ENCODE measurements at places on chromosomes 2 and 18. TPM values are rescaled to one million over a fixed set of nuclear protein-coding genes. Genes with fewer than 3 reads are reported as not detected.

DNA sequence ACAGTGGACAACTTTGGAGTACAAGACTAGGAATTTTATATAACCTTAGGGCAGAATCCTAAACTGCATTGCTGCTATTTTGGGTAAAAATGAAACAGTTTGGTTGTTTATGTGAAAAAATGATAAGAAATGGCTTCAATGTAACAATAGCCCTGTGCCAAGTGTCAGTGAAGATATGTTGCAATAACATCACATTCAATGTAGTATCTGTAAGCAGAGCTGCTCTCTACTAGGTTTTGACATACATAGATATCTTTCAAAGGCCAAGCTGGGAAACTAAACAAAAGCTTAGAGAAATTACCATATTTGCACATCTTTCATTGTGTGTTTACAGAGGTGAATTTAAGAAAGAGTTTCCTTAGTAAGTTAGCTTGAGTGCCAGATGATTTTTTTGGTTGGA lies 135.0 kb upstream of the DOK6 start:
- no peak for DNase-seq

GRCh38 chr18:6139007-6139406 lies 243.7 kb upstream of the TMEM200C start:
- DNase-seq: no peak

GRCh38 chr2:24049485-24050021 lies at the start of gene FKBP1B:
Gene FKBP1B, plus strand, starts transcription at chr2:24049741. Its CDS starts 109 bp downstream, at chr2:24049850.
- peak; percentile 86 for DNase-seq

DNA sequence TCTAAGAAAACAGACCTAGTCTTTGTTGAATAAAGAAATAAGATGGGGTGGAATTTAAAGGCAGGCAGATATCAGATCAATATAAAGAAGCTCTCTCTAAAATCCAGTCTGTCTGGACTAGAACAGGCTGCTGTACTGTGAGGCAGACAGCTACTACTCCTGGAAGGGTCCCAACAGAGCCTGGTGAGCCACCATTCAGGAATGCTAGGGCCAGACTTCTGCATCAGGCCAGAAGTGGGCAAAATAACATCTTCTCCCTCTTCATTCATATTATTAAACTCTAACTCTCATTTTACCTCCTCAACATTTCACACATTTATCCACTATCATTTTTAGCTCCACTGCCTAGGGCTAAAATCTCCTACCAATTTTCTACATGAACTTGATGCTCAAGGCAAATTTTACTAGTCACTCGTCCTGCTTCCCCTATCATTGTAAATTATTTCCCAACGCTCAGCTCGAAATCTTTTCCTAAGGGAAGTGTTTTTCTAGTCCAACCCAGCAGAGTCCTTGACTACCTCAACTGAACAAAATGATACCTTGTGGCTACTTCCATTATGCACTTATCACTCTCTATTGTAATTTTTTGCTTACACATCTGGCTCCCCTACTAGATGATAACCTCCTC lies 45.2 kb upstream of the GLS start:
- DNase-seq: no peak

- peak; percentile 90 for DNase-seq
Measured at GRCh38 chr18:77063260-77063659, 69.3 kb downstream of the MBP start.

- DNase-seq: peak; percentile 45
Measured at GRCh38 chr2:193584522-193584938, 1389.8 kb upstream of the TMEFF2 start.

DNA sequence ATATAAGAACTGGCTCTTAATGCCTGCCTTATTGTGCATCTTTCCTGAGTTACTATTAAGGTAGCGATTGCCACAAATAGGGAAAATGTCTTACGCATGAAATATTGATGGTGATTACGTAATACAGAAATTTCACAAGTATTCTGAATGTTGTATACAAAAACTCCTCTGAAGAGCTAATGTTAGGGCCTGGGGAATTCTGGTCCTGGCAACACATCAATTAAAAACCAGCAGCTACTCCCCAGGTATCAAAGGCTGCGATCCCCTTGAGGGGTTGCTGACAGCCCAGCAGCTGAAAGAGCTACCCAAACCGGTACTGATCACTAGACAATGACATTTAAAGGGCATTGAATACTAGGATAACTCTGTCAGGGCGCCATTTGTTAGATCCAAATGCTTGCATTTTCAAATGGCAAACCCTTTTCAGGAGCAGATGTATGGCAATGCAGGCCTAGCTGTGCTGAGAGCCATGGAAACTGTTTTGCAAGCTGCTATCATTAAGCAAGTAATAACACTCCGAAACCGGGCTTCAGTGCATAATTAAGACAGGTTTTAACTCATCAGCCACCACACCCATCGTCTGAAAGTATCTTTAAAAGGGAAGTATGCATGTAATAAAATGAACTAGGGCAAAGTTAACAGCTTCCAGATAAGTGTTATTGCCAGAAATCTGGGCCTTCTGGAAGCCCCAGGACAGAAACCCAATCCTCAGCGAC lies 78.4 kb downstream of the CLHC1 start:
- no peak for DNase-seq

GRCh38 chr18:75350857-75351256 lies 76.6 kb downstream of the SMIM21 start:
- DNase-seq: no peak

GRCh38 chr2:61534926-61535325 lies 3.2 kb downstream of the XPO1 start:
- DNase-seq: no peak

- no peak for DNase-seq
Measured at GRCh38 chr18:8380926-8381325, 228.3 kb upstream of the RAB12 start.

DNA sequence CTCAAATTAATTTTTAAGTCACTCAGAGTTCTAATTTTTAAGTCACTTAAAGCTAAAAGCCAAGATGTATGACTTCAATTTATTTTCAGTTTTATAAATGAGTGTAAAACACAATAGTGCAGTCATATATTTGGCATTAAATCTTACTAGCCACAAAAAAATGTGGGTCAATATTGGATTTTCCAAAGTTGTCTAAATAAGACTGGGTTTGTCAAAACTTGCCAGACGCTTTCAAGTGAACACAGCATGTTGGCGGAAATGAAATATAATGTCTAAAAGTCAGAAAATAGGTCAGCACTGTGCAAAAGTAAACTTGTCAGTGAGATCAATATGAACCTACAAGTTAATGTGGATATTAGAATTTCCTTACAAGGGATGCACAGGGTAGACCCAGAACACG lies 128.9 kb downstream of the FIGN start:
- no peak for DNase-seq

ANKRD29 gene
- 3.3 TPM for total RNA-seq

HMSD gene
- not detected for total RNA-seq

ROCK1 gene
- total RNA-seq: 88.3 TPM

GAREM1 gene
- total RNA-seq: 1.7 TPM

SP140 gene
- 79.0 TPM for total RNA-seq

ECEL1 gene
- total RNA-seq: 15.5 TPM

FAM228B gene
- total RNA-seq: 37.7 TPM

NEU2 gene
- not detected for total RNA-seq

ARHGAP25 gene
- total RNA-seq: 148 TPM
